ENCODE measurements at places on chromosomes 13 and 19.

- no peak for DNase-seq
Observed at GRCh38 chr13:42229287-42229686, 42.7 kb upstream of the AKAP11 start.

DNA sequence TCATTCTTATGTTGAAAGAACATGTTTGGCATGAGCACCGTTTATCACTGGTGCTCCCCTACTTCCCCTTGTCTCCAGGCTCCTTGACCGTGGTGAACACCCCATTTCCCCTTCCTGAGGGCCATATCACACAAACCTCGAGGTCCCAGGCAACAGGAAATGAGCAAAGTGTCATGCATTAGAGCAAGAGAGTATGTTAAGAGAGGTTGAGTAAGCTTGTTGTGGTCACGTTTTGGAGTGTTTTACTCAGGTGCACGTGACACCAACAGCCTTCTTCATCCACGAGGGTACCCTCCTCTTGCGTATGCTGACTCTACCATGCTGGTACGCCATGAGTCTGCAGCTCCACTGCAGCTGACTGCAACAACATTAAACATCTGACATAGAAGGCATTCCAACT lies 482.2 kb upstream of the NBEA start:
- DNase-seq: no peak

DNA sequence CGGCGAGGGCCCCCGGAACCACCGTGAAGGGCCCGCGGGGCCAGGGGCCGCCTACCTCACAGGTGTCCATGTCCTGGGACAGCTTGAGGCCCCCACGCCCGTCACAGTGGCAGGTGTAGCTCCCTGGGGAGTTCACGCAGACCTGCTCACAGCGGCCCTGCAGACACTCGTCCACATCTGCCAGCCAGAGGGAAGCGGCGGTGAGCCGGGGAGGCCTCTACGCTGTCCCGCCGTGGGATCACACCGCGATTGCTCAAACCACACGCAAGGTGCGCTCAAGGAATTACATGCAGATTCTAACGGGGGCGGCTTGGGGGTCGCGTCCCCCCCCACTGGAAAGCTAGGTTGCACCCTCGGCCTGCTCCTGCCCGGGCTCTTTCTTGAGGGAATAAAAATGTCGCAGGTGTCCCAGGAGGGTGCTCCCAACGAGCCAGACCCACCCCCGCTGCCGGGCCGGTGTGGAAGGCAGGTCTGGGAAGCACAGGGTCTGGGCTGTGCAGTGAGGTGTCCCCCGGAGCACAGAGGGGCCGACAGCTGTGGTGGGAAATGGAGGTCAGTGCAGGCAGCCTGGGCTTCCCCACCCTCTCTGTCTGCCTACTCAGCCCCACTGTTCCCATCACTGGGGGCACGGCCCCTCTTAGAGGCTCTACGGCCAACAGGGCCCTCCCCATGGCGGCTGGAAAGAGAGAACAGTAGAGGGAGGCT lies 29.2 kb downstream of the GAS6 start:
- DNase-seq: no peak

GRCh38 chr13:29439601-29440388 lies 155.7 kb downstream of the SLC7A1 start:
- no peak for DNase-seq

DNA sequence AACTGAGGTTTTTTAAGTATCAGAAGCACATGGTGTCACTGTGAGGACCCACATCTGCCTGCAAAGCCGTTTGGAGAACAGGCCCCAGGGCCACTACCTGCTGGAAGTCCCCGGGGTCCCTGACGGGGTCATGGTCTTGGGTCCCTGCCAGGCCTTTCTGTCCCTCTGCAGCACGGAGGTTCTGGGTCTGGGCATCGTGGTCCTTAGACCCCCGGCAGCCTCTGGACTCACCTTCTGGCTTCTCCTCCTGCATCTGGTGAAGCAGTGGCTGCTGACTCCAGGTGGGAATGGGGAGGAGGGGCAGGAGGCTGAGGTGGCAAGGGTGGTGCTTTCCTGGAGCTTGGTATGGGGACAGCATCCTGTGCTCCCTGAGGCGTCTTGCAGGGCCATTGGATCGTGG lies 198.6 kb downstream of the TEX29 start:
- DNase-seq: no peak

Data from fibroblast of upper back skin (primary cell).